ENCODE measurements at places on chromosomes 5 and 9. TPM values are rescaled to one million over a fixed set of nuclear protein-coding genes. Genes with fewer than 3 reads are reported as not detected.

GRCh38 chr5:76332102-76332501 lies 71.0 kb upstream of the IQGAP2 start:
- no peaks in the 10 kb centered on the region for H3K4me1 ChIP-seq
- H3K36me3 ChIP-seq, result no peaks in the 10 kb centered on the region
- H3K27me3 ChIP-seq, result peaks cover 9% of the 10 kb centered on the region
- no peak overlapping the region for H3K4me3 ChIP-seq

GRCh38 chr5:142520885-142521284 lies 165.0 kb downstream of the FGF1 start:
- no peak overlapping the region for H3K4me3 ChIP-seq
- H3K4me1 ChIP-seq, result peaks cover 17% of the 10 kb centered on the region
- H3K27ac ChIP-seq, result no peak overlapping the region
- H3K27me3 ChIP-seq, result no peaks in the 10 kb centered on the region

DNA sequence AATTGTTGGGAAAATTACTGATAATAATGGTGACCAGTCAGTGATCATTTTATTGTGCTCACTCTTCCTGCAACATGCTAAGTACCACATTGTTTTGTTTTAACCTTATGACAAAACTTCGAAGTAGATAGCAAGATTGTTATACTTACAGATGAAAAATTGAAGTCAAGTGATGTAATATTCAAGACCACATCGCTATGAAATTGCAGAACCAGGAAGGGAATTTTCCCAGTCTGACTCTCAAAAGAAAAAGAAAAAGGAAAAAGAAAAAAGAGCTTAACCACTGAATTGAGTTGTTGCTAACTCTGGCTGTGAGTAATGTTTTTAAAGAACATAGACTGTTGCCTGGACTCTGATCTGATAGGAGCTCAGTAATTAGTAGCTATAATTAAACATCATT lies 170.6 kb upstream of the HAPLN1 start:
- H3K27ac ChIP-seq, result no peak overlapping the region
- H3K4me3 ChIP-seq, result no peak overlapping the region
- H3K4me1 ChIP-seq, result no peaks in the 10 kb centered on the region
- DNase-seq, result no peak
- H3K27me3 ChIP-seq, result no peaks in the 10 kb centered on the region

- no peak overlapping the region for H3K27ac ChIP-seq
- no peaks in the 10 kb centered on the region for H3K36me3 ChIP-seq
- DNase-seq, result no peak
- no peaks in the 10 kb centered on the region for H3K27me3 ChIP-seq
- no peak overlapping the region for H3K4me3 ChIP-seq
- peaks cover 22% of the 10 kb centered on the region for H3K4me1 ChIP-seq
Observed at GRCh38 chr9:752201-752600, 89.3 kb upstream of the DMRT1 start.

GRCh38 chr9:114638404-114638803 lies 19.2 kb downstream of the TEX53 start:
- H3K4me3 ChIP-seq, result no peak overlapping the region
- no peaks in the 10 kb centered on the region for H3K27me3 ChIP-seq

AGGF1 gene
- total RNA-seq, result 22.9 TPM

DNA sequence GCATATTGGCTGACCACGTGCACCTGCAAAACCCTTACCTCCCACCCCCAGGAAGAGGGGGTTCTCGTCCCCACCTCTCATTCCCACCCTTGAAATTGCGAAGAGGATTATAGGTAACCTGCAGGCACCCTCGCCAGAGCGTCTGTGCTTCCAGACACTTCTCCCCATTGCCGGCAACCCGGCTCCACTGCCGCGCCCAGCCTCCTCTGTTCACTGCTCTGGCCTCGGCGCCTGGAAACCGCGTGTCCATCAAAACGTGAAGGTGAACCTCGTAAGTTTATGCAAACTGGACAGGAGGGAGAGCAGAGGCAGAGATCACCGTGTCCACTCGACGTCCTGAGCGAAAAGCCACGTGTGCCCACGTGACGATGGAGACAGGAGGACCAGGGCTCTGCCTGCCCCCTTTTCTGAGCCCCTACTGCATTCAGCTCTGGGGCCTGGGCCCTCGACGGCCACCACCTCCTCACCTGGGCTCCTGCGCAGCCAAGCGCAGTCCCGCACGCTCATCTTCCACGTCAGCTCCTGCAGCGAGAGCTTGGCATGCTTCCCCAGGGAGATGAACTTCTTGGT lies 1.9 kb downstream of the TERT start:
- no peaks in the 10 kb centered on the region for H3K4me1 ChIP-seq
- no peaks in the 10 kb centered on the region for H3K27me3 ChIP-seq
- H3K27ac ChIP-seq, result no peak overlapping the region

- H3K27me3 ChIP-seq, result no peaks in the 10 kb centered on the region
- DNase-seq, result peak; percentile 86
- H3K27ac ChIP-seq, result peak overlapping the region; percentile 80
- H3K4me3 ChIP-seq, result no peak overlapping the region
Observed at GRCh38 chr9:137056739-137057415, 3.0 kb upstream of the ENTPD2 start.

- peaks cover 86% of the 10 kb centered on the region for H3K4me1 ChIP-seq
- no peaks in the 10 kb centered on the region for H3K36me3 ChIP-seq
- no peak overlapping the region for H3K27ac ChIP-seq
- no peak for DNase-seq
- no peaks in the 10 kb centered on the region for H3K27me3 ChIP-seq
Observed at GRCh38 chr5:149799965-149800516, 69.9 kb downstream of the PPARGC1B start.

DNA sequence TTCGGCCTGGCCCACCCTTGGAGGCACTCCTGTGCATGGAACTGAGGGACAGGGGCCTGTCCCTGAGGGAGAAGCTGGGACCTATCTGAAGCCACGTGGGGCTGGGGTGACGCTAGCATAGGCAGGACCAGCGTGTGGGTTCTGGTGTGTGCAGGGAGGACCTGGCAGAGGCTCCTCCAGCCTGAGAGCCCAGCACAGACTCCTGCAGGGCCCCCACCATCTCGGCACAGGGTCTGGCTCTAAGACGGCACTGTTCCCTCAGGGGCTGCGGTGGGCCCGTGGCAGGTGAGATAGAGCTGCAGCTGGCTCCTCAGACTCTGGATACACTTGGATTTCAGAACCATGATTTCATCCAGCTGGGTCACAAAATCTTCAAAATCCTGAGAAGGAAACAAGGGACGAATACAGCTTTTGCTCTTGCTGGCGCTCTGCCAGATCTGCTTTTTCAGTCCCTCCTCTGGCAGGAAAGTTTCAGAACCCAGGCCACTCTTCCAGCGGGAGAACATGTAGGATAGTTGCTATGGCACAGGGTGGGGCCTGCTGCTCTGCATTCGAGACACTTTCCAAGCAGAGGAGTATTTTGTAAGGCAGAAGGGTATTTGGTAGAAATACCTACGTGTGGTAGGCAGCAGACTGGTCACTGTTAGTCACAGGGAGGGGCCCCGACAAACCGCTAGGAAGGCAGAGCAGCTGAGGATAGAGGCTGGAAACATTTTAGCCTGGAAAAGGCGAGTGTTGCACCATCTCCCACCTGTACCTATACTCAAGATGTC lies 74.7 kb downstream of the KIF24 start:
- no peaks in the 10 kb centered on the region for H3K27me3 ChIP-seq
- H3K27ac ChIP-seq, result no peak overlapping the region
- no peaks in the 10 kb centered on the region for H3K4me1 ChIP-seq
- H3K36me3 ChIP-seq, result peaks cover 5% of the 10 kb centered on the region
- peak; percentile 14 for DNase-seq

DNA sequence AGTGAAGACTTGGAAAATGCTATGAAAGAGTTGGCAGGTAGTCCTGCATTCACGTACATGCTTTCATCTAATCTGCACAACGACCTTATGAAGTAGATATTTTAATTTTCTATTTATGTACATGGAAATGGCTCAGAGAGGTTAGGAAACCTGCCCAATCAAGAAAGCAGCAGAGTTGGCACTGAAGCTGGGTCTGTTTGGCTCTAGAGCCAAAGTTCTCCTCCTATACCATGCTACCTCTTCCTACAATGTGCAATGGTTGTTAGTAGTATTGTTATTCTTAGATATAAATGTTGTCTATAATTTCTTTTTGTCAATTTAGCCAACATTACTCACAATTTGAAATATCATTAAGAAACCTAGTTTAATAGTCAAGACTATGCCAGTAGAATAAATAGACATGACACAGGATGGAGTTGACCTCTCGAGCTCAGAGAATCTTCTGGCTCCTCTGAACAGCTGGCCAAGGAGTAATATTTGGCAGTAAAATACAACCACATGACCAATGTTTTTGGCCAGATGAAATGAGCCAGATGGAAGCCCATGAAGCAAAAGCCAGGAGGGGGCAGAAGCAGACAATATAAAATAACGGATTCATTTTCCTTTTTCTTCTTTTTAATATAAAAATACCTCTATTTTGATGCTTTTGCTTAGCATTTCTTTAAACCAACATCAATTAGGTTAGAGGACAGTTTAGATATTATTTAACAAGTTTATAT lies 542.3 kb downstream of the PDE4D start:
- no peaks in the 10 kb centered on the region for H3K27me3 ChIP-seq
- H3K36me3 ChIP-seq, result no peaks in the 10 kb centered on the region
- no peak overlapping the region for H3K4me3 ChIP-seq
- no peak overlapping the region for H3K27ac ChIP-seq
- no peak for DNase-seq
- H3K4me1 ChIP-seq, result peaks cover 13% of the 10 kb centered on the region

- no peaks in the 10 kb centered on the region for H3K36me3 ChIP-seq
- DNase-seq, result peak; percentile 7
- H3K4me1 ChIP-seq, result peaks cover 21% of the 10 kb centered on the region
- H3K27ac ChIP-seq, result no peak overlapping the region
Observed at GRCh38 chr5:93247105-93247504, 333.9 kb downstream of the NR2F1-AS1 start.

GRCh38 chr5:88734191-88734640 lies 148.8 kb downstream of the MEF2C start:
- DNase-seq, result no peak
- H3K27me3 ChIP-seq, result no peaks in the 10 kb centered on the region
- H3K27ac ChIP-seq, result no peak overlapping the region
- H3K4me1 ChIP-seq, result no peaks in the 10 kb centered on the region
- no peak overlapping the region for H3K4me3 ChIP-seq

DNA sequence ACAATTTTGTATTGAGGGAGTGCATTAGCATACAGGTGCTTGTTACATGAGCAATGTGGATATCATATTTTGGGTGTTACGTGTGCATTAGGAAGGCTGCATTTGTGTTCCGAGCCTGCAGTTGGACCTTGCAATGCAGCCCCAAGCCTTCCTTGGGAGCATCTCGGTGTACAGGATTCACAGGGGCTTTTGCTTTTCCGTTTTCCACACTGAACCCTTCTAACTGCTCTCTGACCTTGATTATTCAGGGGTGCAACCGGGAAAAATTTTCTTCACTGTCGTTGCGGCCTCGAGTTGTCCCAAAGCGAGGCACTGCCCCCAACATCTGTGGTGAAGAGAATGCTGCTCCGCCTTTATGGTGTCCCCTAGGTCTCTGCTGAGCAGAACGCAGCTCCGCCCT lies 80.1 kb upstream of the PLEKHG4B start:
- H3K27me3 ChIP-seq, result no peaks in the 10 kb centered on the region
- no peak overlapping the region for H3K4me3 ChIP-seq
- H3K4me1 ChIP-seq, result no peaks in the 10 kb centered on the region
- H3K27ac ChIP-seq, result no peak overlapping the region
- H3K36me3 ChIP-seq, result no peaks in the 10 kb centered on the region

C5orf52 gene
- total RNA-seq, result not detected

- H3K4me1 ChIP-seq, result no peaks in the 10 kb centered on the region
- no peak overlapping the region for H3K4me3 ChIP-seq
- no peak overlapping the region for H3K27ac ChIP-seq
- H3K36me3 ChIP-seq, result no peaks in the 10 kb centered on the region
- H3K27me3 ChIP-seq, result no peaks in the 10 kb centered on the region
Observed at GRCh38 chr5:146003852-146004251, 67.5 kb downstream of the SH3RF2 start.

GRCh38 chr5:14204785-14205321 lies 61.7 kb downstream of the TRIO start:
- no peak for DNase-seq
- H3K4me3 ChIP-seq, result no peak overlapping the region
- H3K27ac ChIP-seq, result no peak overlapping the region
- no peaks in the 10 kb centered on the region for H3K27me3 ChIP-seq
- no peaks in the 10 kb centered on the region for H3K36me3 ChIP-seq
- H3K4me1 ChIP-seq, result peaks cover 26% of the 10 kb centered on the region

COL23A1 gene
- total RNA-seq, result not detected

- H3K4me1 ChIP-seq, result peaks cover under 1% of the 10 kb centered on the region
- no peak for DNase-seq
- H3K36me3 ChIP-seq, result peaks cover 20% of the 10 kb centered on the region
Observed at GRCh38 chr9:133374612-133375115, 1.2 kb downstream of the SURF4 start.

- no peak overlapping the region for H3K27ac ChIP-seq
- H3K27me3 ChIP-seq, result peaks cover 3% of the 10 kb centered on the region
- DNase-seq, result no peak
- no peaks in the 10 kb centered on the region for H3K36me3 ChIP-seq
- H3K4me1 ChIP-seq, result no peaks in the 10 kb centered on the region
- H3K4me3 ChIP-seq, result no peak overlapping the region
Observed at GRCh38 chr5:170195961-170196360, 36.8 kb upstream of the C5orf58 start.

DNA sequence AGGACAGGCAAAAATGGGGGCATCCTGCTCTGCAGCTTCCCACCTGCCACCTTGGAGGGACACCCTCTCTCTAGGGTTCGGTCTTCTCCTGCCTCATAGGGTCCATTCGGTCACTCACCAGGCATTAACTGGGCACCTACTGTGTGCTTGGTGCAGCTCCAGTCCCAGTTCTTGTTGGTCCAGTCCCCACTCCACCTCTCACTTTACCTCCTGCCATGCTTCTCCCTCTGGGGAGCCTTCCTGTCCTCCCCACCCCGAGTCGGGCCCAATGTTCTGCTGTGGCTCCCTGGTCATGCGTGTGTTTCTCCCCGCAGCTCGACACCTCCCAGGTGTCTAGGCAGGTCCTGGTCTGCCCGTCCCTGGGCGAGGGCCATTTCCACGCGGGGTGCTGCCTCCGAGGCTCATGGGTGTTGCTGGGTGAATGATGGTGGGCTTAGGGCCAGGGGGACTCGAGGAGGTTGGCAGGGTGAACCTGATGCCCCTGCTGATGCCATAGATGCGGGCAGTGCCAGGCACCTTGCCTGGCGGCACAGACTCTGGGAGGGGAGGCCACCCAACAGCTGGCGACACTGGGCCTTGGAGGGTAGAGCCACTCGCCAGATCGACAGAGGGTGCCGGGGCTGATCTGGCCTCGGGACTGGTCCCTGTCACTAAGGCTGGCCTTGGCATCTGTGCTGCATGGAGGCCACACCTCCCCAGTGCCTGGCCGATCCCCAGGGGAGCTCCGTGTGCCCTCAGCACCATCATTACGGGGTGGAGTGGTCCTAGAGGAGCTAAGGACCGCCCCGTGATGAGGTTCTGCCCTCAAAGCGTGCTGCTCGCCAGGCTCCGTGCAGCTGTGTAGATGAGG lies 66.0 kb upstream of the RNU6ATAC start:
- H3K4me3 ChIP-seq, result no peak overlapping the region
- H3K4me1 ChIP-seq, result no peaks in the 10 kb centered on the region
- no peaks in the 10 kb centered on the region for H3K36me3 ChIP-seq
- no peak for DNase-seq
- H3K27ac ChIP-seq, result no peak overlapping the region
- H3K27me3 ChIP-seq, result peaks cover 81% of the 10 kb centered on the region

C9orf152 gene
- not detected for total RNA-seq
